LoVo (cell line): ENCODE measurements at places on chromosomes 2 and 18.

- DNase-seq, result no peak
Observed at GRCh38 chr2:70978341-70979179, at the start of gene ANKRD53. TSS of gene ANKRD53 (plus strand) at chr2:70978630. CDS start at chr2:70978646, 16 bp downstream.

DNA sequence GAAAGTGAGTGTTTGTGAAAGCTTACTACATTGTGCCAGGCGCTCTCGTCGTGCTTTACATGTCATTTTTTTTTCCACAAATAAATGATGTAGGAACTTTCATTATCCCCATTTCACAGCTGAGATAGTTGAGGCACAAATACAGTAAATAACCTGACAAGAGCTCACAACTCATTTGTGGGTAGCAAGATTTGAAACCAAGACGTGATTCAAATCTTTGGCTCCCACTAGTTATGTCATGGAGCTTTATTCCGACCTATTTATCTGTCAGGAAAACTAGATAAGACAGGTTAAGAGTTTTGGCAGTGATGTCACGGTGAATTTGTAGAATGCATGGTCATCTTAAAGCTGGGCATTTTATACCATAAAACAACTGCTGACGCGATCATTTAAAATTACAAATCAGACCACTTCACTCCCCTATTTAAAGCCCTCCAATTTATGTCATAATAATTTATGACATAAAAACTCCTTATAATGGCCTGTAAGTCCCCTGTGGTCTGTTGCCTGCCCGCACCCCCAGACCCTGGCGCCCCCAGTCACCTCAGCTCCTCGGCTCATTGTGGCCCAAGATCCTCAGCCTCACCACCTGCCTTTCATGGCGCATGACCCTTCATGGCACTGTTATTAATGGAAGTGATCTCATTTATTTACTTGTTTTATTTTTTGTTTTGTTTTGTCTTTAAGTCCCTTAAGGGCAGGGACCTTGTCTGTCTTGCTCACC, 678 bp upstream of the ZNF24 start:
- no peak for DNase-seq

DNA sequence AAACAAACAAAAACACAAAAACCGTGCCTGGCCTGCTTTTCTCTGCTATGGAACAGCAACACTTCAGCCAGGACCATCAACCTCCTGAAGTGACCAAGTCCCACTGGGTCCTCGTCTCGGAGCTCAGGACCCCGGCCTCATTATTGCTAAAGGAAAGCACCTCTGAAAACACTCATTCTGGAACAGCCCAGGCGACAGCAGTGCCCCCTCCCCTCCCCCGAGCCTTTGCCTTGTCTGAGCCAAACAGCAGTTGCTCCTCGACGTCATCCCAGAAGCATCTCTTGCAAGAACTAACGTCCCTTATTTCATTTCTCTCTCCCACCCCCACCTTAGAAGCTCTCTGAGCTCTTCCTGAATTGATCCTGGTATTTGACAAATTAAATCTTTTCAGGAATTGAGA, 27.4 kb downstream of the APCDD1 start:
- DNase-seq, result no peak

DNA sequence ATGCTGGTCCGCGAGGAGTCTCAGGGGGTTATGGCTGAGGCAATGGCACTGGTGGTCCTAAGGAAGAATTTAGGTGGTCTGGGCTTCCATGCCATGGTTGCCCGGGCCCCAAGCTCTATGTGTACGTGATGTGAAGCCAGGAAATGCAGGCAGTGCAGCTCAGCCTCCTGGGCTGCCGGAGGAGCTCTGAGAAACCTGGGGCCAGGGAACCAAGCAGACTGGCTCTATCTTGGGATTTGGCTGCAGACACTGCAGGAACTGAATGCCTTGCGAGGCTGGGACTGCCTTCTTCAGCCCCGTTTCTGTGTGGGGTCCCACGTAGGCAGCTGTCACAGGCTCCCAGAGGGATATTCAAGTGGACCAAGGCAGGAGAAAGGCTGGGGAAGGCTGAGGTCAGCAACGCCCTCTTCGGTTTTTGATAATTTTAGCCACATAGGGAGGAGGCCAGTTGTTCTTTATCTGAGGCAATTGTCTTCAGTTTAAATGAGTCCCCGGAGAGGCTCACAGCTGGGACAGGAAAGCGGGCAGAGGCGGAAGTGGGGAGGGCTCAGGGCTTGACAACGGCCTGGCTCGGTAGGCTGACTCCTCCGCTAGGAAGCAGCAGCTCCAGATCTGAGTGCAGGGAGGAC, 77.7 kb downstream of the RHOB start:
- DNase-seq, result no peak

GRCh38 chr2:98867539-98868309, 68.3 kb downstream of the CRACDL start:
- DNase-seq, result peak; percentile 16

DNA sequence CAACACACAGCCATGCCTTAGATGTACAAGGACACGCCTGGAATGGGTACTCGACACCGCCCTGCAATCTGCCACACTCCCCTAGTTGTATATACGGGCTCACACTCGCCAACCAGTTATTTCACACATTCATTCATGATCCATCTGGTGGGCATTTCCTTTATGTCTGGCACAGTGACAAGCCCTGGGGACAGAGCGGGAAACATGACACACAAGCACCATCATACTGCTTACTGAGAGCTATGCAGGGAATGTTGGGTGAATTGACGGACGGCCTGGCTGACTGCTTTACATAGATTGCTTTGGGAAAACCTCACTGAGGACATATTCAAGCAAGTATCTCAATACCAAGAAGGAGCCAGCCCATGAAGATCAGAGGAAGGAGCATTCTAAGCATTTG, 448.0 kb upstream of the SPRED2 start:
- no peak for DNase-seq

DNA sequence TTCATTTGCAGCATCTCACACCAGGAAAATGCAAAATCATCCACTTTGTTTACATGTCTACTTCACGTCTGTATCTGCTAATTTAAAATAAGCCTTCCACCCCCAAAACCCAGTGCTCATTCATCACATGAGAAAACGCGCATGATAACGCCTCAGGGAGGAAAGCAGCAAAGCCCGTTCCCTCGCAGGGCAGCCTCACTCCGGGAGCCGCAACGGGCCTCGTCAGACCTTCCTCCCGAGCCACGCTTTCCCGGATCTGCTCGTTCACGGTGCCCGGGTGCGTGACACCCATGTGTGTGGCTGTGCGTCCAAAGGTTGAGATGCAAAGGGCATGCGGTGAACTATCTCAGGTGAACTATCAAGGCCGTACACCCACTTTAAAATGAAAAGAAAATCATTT, 59.8 kb downstream of the NDUFA10 start:
- DNase-seq, result no peak

GRCh38 chr2:138867341-138867740, 87.2 kb upstream of the NXPH2 start:
- DNase-seq, result no peak

DNA sequence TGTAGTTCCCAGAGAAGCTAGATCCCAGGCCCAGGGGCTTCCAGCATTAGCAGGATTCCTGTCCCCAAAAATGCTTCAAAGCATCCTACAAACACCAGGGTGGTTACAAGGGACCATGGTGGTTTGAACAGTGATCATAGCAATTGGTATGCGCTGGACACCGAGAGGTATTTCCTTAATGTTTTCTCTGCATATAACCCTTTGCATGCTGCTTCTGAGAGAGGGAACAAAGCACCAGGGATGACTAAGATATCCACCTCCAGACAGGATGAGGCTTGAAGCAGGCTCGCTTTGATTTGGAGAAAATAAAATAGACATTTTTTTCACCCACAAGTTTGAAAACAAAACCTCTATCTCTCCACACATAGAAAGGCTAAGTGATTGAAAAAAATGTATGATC, 50.5 kb upstream of the TSPYL6 start:
- no peak for DNase-seq

DNA sequence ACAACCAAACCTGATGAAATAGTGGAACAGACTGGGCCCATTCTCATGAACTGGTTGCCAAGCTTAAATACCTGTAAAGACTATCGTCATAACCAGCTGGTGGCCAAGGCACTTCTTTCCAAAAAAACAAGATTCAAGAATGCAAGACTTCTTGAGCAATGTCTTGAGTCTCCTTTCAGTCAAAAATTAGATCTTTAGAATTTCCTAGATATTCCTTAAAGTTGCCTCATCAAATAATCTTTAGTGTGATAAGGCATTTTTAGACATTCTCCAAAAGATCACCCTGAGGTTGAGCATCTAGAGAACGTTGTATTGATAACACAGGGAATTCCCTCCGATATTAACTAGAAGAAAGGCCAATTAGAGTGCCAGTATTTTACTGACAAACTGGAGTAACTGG, 236.4 kb upstream of the MEX3C start:
- no peak for DNase-seq

GRCh38 chr2:19540739-19541525, 182.5 kb upstream of the OSR1 start:
- peak; percentile 87 for DNase-seq

GRCh38 chr2:62306751-62307468, 111.0 kb downstream of the B3GNT2 start:
- DNase-seq, result peak; percentile 56

DNA sequence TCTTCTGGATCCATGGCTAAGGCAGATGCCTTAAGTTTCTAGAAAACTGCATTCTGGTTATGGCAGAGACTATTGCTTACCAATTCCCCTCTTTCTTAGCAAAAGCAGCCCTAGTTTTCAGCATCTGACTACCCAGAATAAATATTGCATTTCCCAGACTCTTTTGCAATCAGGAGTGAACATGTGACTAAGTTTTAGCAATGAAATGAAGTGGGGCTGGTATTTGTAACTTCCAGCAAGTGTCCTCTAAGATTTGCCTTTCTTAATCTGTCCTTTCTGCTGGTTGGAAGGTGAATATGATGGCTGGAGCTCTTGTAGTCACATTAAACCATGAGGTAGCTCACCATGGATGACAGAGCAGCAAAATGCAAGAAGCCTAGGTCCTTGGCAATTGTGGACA, 132.9 kb upstream of the PKDCC start:
- DNase-seq, result no peak

DNA sequence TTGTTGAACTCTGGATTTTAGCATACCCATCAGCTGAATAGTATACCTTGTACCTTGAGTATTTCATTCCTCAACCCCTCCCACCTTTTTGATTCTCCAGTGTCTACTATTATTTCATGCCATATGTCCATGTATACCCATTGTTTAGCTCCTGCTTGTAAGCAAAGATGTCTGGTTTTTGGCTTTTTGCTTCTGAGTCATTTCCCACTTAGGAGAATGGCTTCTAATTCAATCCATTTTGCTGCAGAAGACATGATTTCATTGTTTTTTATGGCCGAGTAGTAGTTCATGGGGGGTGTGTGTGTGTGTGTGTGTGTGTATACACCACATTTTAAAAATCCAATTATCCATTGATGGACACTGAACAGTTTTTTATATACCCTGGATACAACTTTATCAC, 24.3 kb upstream of the MOCOS start:
- no peak for DNase-seq

DNA sequence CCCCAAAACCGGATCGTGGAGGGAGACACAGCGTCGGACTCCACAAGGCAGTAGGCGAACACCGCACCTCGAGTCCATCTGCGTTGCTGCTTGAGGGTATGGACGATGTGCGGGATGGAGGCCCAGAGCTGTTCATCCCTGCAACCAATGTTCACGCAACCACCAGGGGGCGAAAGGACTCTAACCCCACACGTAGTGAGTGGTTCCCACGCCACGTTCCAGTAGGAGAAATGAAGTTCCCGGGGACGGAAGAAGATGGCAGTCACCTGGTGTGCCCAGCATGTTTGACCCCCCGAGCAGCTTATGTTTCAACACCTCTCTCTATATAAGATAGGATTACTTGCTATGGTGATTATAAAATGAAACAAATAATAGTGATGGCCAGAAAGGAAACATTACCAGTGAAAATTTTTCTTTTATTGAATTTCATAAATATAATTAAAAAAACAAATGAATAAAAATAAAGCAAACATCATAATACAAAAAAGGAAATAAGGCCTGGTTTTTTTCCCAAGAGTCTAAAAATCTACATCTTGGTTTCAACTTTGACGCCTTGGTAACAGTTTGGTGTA, 184.3 kb downstream of the SH3BP4 start:
- DNase-seq, result peak; percentile 79
